ENCODE measurements at places on chromosomes 2 and 18. TPM values are rescaled to one million over a fixed set of nuclear protein-coding genes. Genes with fewer than 3 reads are reported as not detected.

MYCN gene
- 36.9 TPM for polyA plus RNA-seq

PLGLB1 gene
- polyA plus RNA-seq, result 14.2 TPM

NDUFS1 gene
- 77.1 TPM for polyA plus RNA-seq

MAL gene
- polyA plus RNA-seq, result 402 TPM

ESPNL gene
- polyA plus RNA-seq, result 1.4 TPM

GREB1 gene
- polyA plus RNA-seq, result 15.3 TPM

FHL2 gene
- 29.1 TPM for polyA plus RNA-seq

GATA6 gene
- polyA plus RNA-seq, result 11.8 TPM

FASTKD1 gene
- 34.1 TPM for polyA plus RNA-seq

MOGAT1 gene
- not detected for polyA plus RNA-seq

XIRP2 gene
- 0.17 TPM for polyA plus RNA-seq

DNA sequence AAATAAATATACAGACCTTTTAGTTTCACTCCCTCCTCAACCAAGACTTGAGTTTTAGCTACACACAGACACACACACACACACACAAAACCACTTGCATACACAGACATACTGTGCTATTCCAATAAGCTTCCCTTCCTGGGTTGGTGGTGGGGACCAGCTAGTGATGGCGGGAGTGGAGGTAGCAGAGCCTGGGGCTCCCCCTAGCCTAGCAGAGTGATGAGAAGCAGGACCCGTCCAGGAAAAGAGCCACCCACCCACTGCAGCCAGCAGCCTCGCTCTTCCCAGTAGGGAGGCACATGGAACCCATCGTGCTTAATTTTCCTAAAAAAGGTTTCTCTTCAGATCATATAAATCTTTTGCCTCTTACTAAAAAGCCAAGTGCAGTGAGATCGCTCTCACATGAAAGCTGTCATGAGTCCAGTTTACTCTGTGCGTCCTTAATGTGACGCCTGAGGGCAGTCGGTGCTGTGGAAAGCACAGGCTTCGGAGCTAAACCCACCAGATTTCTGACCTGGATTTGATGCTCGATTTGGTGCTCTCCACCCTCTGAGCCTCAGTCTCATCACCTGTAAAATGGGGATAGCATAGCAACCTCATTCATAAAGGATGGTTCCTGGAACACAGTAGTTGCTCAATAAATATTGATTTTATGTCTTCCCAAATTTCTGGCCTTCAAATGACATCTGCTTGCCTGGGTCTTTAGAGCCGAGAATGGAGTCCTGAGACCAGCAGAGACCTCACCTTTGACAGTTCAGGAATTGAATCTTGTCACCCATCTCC is 60.1 kb upstream of the YWHAQ start:
- DNase-seq, result no peak

DNA sequence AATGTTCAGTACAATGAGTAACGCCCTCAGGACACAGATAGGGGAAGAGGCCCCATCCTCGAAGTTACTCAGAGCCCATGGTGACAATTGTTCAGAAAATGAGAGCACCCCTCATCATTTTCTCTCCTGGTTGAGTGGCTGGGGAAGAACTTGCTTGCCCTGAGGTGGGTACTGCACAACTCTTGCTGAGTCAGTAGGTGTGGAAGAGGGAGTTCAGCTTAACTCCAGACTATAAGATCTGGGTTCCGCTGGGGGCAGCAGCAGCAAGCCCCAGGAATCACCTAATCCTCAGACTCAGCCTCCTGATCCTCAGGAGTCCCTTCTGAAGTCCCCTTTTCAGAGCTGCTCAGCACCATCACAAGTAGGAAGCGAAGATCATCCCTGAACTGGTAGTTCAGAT is 123.7 kb downstream of the PIEZO2 start:
- no peak for DNase-seq

- no peak for DNase-seq
Measured at GRCh38 chr18:33010149-33010548, 237.3 kb upstream of the KLHL14 start.

DNA sequence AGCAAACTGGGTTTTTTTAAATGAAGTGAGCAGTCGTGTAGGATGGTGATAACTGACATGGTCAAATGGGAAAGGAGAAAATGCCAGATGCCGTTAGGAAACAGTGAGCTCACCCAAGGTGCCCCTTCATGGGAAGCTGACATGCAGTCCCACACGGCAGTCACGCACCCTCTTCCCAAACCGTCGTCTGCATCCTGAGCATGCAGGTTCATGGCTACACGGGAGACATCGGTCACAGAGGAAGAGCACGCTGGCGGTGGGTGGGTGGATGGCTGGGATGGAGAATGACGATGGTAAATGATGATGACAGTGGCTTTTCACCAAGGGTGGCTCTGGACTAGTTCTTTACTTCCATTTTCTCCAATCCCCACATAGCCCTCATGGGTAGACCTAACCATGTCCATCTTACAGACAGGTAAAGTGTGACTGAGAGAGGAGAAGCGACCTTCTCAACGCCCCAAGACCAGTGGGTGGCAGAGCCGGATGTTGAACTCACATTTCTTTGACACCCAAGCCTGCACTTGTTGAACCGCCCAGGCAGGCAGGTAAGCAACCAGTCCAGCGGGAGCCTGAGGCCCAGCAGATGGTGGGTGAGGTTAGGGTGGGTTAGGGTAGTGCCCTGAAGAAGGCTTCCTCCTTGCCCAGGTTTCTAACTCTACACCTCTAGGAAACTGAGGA is 44.5 kb downstream of the TNS1 start:
- no peak for DNase-seq

GRCh38 chr2:19033240-19033639 is 325.2 kb downstream of the OSR1 start:
- no peak for DNase-seq

DNA sequence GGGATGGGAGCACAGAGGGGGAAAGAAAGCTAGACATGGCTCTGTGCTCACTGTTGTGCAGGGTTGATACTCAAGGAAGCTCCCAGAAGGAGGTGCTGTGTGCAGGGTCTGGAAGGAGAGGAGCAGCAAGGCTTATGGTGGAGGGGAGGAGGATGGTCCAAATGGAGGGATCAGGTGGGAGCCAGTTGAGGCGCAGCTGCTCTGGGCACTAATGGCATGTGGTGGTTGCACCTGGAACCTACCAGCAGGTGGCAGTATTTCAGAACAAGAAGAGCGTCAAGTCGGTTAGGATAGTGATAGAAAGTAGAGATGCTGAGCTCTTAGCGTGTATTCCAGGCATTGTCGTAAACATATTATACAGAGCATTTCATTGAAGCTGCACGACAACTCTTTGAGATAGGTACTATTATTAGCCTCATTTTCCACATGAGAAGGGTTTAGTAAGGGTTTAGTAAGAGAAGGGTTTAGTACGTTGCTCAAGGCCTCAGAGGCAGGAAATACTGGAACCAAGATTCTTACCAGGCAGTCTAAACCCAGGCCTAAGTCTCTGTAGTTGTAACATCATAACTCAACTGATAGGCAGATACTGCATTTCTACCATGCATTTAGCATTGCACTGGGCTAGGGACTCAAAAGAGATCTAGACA is 223.7 kb downstream of the CYP26B1 start:
- peak; percentile 62 for DNase-seq

- DNase-seq, result no peak
Measured at GRCh38 chr18:72674710-72675109, 130.6 kb upstream of the CBLN2 start.

DNA sequence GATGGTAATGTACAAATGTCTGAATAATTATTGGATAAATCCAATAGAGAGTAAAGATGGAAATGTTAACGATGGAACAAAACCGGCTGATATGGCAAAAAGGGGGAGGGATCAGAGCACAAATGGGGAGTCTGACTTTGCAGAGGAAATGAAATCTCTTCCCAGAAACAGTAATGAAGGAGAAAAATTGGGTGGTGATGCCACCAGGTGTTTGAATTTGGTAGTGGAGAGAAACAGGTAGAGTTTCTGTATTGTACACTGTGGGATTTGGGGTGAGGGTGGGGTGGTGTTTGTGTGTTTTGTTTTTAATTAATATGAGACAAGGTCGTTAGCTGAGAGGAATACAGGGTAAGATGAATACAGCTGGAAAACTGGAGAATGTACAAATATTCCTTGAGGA is 20.4 kb upstream of the XDH start:
- DNase-seq, result no peak

- no peak for DNase-seq
Measured at GRCh38 chr2:169013628-169014026, 17.5 kb downstream of the ABCB11 start.

DNA sequence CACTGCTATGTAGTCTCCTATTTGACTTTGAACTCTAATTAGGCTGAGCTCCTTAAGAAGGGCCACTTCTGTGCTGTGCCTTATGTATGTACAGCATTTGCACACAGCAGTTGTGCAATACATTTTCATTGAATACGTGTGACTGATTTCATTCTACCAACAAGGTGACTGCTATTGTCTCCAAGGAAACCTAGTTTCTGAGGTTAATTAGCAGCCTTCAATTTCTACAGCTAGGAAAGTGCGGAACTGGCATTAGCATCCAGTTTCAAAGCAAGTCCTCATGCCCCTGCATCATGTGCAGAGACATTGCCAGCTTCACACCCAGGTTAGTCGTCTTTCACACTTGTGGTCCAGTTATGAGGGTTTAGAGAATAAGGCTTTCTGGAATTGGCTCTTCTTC is 58.6 kb downstream of the NCK2 start:
- DNase-seq, result no peak

DNA sequence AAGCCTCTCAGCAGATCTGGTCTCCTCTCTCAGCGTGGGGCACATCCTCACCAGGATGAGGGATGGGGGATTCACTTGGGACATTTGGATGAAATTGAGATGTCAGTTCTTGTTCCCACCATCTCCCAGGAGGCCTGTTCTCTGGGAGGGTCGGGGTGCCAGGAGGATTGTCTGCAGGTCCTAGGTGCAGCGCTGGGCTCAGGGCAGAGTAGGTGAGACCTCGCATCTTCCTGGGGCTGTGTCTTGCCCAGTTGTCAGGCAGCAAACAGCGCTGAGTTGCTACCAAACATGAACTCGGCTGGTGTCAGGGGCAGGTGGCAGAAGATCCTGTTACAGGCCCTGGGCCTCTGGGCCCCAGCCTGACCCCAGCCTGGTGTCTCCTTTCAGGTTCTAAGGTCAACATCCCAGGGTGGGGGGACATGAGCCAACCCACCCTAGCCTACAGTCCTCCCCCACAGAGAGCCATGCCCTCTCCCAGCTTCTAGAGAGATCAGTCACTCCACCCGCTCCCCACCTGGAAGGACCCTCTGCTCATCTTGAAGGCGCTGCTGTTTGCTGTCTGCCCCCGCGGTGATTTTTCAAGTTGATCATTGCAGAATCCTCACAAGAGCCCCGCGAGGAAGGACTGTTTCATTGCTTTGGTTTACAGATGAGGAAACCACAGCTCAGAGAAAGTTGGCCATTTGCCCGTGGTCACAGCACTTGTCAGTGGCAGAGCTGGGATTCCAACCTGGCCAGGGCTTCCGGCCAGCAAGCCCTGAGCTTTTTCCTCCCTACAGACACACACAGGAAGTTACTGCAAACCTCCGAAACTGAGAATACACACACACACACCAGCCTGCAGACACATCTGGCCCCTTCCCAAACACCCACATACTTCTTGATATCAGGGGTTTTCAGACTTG is 83.9 kb downstream of the STPG4 start:
- DNase-seq, result no peak

DNA sequence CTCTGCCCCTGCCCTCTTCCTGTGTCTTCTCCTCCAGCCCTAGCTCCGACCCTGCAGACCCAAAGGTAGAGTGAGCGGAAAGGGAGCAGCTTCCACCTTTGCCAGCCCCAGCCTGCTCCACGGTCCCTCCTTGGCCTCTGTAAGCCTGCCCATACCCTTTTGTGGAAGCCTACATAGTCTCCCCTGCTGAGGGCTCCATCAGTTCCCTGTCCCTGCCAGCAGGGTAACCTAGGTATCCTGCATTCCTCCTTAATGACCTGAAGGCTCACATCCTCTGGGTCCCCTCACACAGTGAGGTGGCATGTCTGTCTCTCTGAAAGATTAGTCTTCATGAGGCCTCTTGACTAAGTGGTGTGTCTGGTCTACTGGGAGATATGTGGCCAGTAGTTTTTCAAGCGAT is 20.5 kb upstream of the ACKR3 start:
- DNase-seq, result no peak

GRCh38 chr2:201136889-201137321 is 20.9 kb downstream of the CFLAR start:
- no peak for DNase-seq
